ENCODE measurements at places on chromosomes 4 and X. TPM values are rescaled to one million over a fixed set of nuclear protein-coding genes. Genes with fewer than 3 reads are reported as not detected.

GRCh38 chr4:106034220-106034619 lies 138.9 kb downstream of the NPNT start:
- DNase-seq, result no peak

- DNase-seq, result no peak
Observed at GRCh38 chr4:84171871-84172270, 327.2 kb downstream of the NKX6-1 start.

Gene IL13RA2
- not detected for polyA plus RNA-seq

- no peak for DNase-seq
Observed at GRCh38 chr4:141999446-142000143, 363.2 kb downstream of the IL15 start.

- DNase-seq, result no peak
Observed at GRCh38 chrX:41002026-41002425, 83.2 kb upstream of the USP9X start.

DNA sequence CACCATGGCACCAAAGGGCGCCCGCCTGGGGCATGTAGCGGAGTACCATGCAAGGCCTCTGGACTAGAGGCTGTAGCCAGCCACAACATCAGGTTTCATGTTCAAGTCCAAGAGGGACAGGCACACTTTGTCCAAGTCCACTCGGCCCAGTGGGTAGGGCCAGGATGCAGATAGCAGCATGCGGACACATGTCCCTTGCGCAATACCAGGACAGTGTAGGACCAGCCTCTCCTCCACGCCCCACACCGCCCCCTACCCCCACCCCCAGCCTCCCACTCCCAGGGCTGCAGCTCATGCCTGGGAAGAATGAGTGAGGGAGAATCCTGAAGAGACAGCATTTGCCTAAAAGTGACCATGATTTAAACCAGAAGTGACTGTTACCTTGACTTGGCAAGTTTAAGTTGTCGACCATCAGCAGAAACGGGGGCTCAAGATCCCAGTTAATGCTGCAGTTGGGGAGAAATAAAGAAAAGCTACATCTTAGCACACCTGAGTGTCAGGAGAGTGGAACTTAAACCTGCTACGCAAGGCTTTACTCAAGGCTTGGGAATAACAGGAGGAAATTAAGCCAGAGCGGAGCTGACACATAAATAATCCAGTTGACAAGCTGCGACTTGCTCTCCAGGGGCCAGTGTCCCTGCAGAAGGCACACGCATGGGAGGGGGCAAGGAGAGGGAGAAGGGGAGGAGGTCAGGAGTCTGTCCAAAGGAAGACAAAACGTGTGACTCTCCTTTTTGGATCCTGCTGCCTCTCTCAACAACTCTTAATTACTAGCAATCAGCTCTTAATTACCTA lies 221.7 kb downstream of the BCOR start:
- no peak for DNase-seq

Gene P2RY4
- not detected for polyA plus RNA-seq
